ENCODE measurements at places on chromosomes 4 and X. TPM values are rescaled to one million over a fixed set of nuclear protein-coding genes. Genes with fewer than 3 reads are reported as not detected.

Gene DCAF12L1
- total RNA-seq = 4.2 TPM

DNA sequence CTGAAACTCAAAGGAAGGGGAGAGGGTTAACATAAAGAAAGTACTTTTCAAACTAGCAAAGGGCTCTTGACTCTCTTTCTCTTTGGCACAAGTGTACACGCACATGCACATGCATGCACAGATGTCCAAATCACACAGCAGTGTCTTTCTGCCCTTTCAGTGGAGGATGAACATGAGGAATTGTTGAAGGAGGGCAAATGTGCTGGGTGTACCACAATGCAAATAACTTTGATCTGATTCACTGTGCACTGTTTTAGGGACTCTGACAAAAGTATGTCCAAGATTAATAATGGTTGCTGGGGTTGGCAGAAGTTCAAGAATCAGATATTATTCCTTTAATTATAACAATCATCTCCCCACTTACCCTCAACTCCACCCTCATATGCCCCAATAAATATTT, 93.8 kb downstream of the GPC4 start:
- no peaks in the 10 kb centered on the region for H3K4me1 ChIP-seq
- H3K4me3 ChIP-seq = no peak overlapping the region
- H3K27ac ChIP-seq = no peak overlapping the region
- DNase-seq = no peak
- no peaks in the 10 kb centered on the region for H3K36me3 ChIP-seq
- H3K27me3 ChIP-seq = no peaks in the 10 kb centered on the region

- no peak for DNase-seq
- no peak overlapping the region for H3K4me3 ChIP-seq
- H3K27ac ChIP-seq = no peak overlapping the region
Measured at GRCh38 chrX:38178396-38178795, 42.3 kb downstream of the SRPX start.

Gene HS6ST2
- 2.0 TPM for total RNA-seq

DNA sequence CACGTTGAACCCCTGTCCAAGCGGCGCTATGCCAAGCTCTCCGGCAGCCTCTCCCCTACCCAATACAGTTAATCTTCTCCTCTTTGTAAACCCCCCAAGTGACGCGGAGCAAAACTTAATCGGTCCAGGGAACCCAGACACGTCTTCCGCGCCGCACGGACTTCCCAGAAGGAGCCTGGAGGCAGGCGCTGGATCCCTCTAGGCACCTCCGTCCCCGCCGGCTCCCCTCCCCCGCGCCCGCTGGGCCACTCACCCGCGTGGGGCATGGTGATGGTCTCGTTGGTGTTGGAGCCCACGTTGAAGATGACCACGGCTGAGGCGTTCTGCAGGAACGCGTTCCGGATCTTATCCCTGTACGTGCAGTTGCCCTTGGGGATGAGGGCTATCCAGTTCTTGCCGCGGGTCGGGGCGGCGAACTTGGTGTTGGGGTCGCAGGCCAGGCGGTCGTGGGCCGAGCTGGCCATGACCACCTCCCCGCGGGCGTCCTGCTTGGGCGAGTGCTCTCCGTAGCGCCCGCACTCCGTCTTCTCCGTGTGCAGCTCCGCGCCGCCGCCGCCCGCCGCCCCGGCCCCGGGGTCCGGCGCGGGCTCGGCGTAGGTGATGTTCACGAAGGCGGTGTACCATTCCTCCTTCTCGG, 1.1 kb downstream of the RNF150 start:
- H3K27me3 ChIP-seq = no peaks in the 10 kb centered on the region
- peak overlapping the region; percentile 84 for H3K4me3 ChIP-seq

Gene USP27X
- total RNA-seq = 4.3 TPM

GRCh38 chrX:39670281-39670680, 427.5 kb downstream of the BCOR start:
- H3K36me3 ChIP-seq = no peaks in the 10 kb centered on the region
- DNase-seq = no peak
- no peak overlapping the region for H3K27ac ChIP-seq
- H3K27me3 ChIP-seq = no peaks in the 10 kb centered on the region

DNA sequence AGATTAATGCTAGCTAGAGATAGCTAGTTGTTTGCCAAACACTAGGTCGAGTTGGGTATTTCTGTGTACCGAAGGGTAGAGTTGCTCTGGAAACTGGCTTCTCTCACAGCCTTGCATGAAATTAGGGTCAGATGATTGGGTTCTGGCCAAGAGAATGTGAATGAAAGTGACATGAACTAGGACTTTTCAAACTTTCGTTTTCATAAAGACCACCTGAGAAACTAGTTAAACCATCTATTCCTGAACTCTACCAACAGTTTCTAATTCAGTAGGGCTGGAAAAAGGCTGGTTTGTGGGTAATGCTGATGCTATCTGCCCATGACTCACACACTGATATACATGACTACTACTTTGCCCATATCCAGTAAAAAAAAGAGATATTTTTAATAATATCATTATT, 157.6 kb downstream of the GASK1B start:
- no peaks in the 10 kb centered on the region for H3K27me3 ChIP-seq
- no peak overlapping the region for H3K27ac ChIP-seq
- no peaks in the 10 kb centered on the region for H3K36me3 ChIP-seq
- DNase-seq = no peak

- no peak overlapping the region for H3K4me3 ChIP-seq
- H3K4me1 ChIP-seq = no peaks in the 10 kb centered on the region
- DNase-seq = no peak
- H3K36me3 ChIP-seq = no peaks in the 10 kb centered on the region
Measured at GRCh38 chrX:10223276-10223675, 66.5 kb downstream of the CLCN4 start.

DNA sequence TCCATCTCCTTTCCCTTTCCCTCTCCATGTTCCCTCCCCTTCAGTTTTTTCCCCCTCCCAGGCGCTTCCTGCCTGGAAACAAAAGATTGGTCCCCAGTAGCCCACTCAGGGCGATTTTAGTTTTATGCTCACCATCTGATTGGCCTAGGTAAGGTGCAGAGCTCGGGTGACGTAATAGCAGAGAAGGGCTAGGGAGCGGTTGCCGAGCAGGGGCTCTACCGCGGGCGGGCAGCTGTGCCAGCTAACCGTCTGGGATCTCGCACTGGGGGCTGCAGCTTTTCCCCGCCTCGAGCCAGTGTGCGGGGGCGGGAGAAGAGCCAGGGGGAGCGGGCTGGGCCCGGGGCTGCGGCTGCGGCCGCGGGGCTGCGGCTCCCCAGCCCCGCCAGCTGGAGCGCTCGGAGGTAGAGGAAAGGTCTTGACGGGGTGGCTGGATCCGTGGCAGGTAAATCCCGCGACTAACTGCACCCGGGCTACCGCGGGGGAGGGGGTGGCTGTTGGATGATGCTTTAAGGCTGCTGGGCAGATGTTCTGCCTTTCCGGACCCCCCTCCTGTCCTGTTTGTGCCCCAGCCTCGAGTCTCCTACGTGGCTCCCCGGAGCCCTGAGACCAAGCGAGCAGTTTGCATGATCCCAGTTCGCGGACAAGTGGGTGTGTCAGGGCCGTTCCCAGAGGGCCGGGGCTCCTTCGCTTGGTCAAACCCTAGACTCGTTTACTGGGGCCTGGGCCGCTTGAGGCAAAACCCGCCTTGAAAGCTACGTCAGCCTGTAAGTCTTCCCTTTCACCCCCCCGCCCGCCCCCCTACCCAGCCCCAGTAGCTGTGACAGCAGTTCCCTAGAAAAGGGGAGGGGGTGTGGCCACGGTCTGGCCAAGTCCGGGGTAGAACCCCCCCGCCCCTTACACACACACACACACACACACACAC, at the start of gene PAK3:
Gene PAK3, plus strand, starts transcription at position 218 of the 922 bp plus-strand sequence. CDS start 26,913 bp downstream, outside the sequence.
- H3K27ac ChIP-seq = no peak within 1 kb of the TSS
- no peaks in the 10 kb centered on the region for H3K4me1 ChIP-seq
- no peaks in the 10 kb centered on the region for H3K36me3 ChIP-seq
- H3K4me3 ChIP-seq = peak within 1 kb of the TSS; percentile 75
- peaks cover 8% of the 10 kb centered on the region for H3K27me3 ChIP-seq

Gene TCEAL5
- 0.28 TPM for total RNA-seq

DNA sequence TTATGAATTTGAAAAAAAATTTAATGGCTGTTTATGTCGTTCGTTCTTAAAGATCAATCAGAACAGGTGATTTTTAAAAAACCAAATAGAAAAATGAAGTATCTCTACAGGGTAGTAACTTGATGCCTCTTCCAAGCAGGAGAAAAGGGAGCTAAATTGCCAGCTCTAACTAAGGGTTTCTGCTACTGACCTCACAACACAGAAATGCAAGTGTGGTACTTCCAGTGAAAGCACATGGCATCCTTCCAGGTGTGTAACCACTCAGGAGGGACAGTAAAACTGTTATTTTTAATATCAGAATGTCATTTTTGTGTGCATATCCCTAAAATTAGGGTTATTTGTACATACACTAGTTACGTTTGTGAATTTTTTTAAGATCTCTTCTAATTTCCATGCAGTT, 116.8 kb upstream of the ZCCHC13 start:
- H3K27me3 ChIP-seq = no peaks in the 10 kb centered on the region
- no peak overlapping the region for H3K27ac ChIP-seq
- DNase-seq = no peak
- H3K4me1 ChIP-seq = no peaks in the 10 kb centered on the region
- no peak overlapping the region for H3K4me3 ChIP-seq
- H3K36me3 ChIP-seq = no peaks in the 10 kb centered on the region

- DNase-seq = peak; percentile 57
- H3K27me3 ChIP-seq = no peaks in the 10 kb centered on the region
- no peak overlapping the region for H3K4me3 ChIP-seq
- H3K4me1 ChIP-seq = no peaks in the 10 kb centered on the region
- H3K36me3 ChIP-seq = no peaks in the 10 kb centered on the region
Measured at GRCh38 chrX:103063191-103063845, 653 bp downstream of the BEX1 start.

GRCh38 chr4:151035328-151035727, 20.2 kb upstream of the LRBA start:
- no peaks in the 10 kb centered on the region for H3K36me3 ChIP-seq
- H3K4me3 ChIP-seq = no peak overlapping the region
- no peaks in the 10 kb centered on the region for H3K27me3 ChIP-seq
- H3K4me1 ChIP-seq = no peaks in the 10 kb centered on the region

DNA sequence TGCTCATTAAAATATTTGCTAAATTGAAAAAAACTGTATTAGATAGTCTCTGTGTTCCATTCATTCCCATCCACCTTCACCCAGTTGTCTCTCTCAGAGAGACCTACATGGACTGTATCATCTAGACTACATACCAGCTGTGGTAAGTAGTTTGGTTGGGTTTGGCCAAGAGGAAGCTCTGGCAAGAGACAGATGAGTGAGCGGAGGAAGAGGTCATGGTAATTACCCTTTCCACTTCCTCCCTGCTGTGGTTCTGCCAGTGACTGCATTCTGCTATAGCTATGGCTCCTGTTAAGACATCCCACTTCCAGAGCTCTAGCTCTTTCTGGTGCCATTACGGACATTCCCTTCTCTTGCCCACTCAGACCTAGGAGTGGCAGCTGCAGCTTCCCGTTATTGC, 239.0 kb upstream of the MID1 start:
- DNase-seq = no peak
- H3K27me3 ChIP-seq = no peaks in the 10 kb centered on the region
- H3K27ac ChIP-seq = no peak overlapping the region
- no peaks in the 10 kb centered on the region for H3K36me3 ChIP-seq

GRCh38 chrX:48761674-48762471, at the start of gene GLOD5:
GLOD5 (plus strand) TSS chrX:48761747; CDS start chrX:48761791, 44 bp downstream.
- no peaks in the 10 kb centered on the region for H3K27me3 ChIP-seq
- peak; percentile 64 for DNase-seq
- no peak within 1 kb of the TSS for H3K27ac ChIP-seq
- H3K36me3 ChIP-seq = no peaks in the 10 kb centered on the region
- H3K4me1 ChIP-seq = no peaks in the 10 kb centered on the region
- H3K4me3 ChIP-seq = no peak within 1 kb of the TSS

Gene PLK4
- total RNA-seq = 2.0 TPM

Gene TLR2
- 59.5 TPM for total RNA-seq

DNA sequence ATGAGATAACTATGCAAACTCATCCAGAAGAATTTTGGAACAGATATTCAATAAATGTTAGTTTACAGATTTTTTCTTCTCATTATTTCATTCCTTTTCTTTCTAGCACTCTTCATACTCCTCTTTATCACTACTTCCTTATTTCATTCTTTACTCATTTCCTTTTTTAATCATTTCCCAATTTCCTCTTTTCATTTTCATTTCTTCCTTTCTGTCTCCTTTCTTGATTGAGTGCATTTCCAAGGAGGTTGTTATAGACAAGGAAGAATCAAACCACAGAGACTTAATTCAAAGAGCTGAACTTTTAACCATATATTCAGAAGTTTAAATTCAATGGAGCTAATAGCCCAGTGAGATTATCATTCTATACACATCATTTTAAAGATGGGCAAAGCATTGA, 600.7 kb downstream of the ARAP2 start:
- H3K4me1 ChIP-seq = no peaks in the 10 kb centered on the region
- no peak overlapping the region for H3K27ac ChIP-seq
- no peaks in the 10 kb centered on the region for H3K36me3 ChIP-seq

Measured in kidney (tissue), 22 donors.